Right ventricle myocardium superior (tissue), 1 donor: ENCODE measurements at places on chromosomes 11 and 22. TPM values are rescaled to one million over a fixed set of nuclear protein-coding genes. Genes with fewer than 3 reads are reported as not detected.

OR5B21 gene
- not detected for total RNA-seq

CCDC116 gene
- total RNA-seq, result 0.24 TPM

PKDREJ gene
- total RNA-seq, result 0.05 TPM

TOP3B gene
- total RNA-seq, result 9.0 TPM

LRP4 gene
- 20.3 TPM for total RNA-seq

GRK3 gene
- 3.7 TPM for total RNA-seq

LRRC32 gene
- total RNA-seq, result 30.3 TPM

OR52R1 gene
- not detected for total RNA-seq

HEPN1 gene
- not detected for total RNA-seq

AIFM3 gene
- 0.67 TPM for total RNA-seq

GLB1L3 gene
- not detected for total RNA-seq

TMPRSS5 gene
- total RNA-seq, result 1.3 TPM

MS4A1 gene
- not detected for total RNA-seq

DDX17 gene
- total RNA-seq, result 193 TPM

CPT1B gene
- 402 TPM for total RNA-seq

ARHGAP1 gene
- total RNA-seq, result 60.9 TPM

OR52A1 gene
- not detected for total RNA-seq

MB gene
- total RNA-seq, result 19,506 TPM

CASP5 gene
- not detected for total RNA-seq

OR4D5 gene
- not detected for total RNA-seq

NLRP14 gene
- not detected for total RNA-seq

SYT9 gene
- 0.13 TPM for total RNA-seq

ARHGAP20 gene
- 0.38 TPM for total RNA-seq

OR52I1 gene
- total RNA-seq, result not detected

XRCC6 gene
- total RNA-seq, result 143 TPM

FBLN1 gene
- 89.5 TPM for total RNA-seq

NLRP6 gene
- 0.11 TPM for total RNA-seq

BTBD18 gene
- not detected for total RNA-seq

MUC6 gene
- total RNA-seq, result not detected

MGAT3 gene
- total RNA-seq, result 3.9 TPM

PKP3 gene
- total RNA-seq, result 0.86 TPM

MUC5B gene
- not detected for total RNA-seq

MMP8 gene
- total RNA-seq, result not detected

NTM gene
- total RNA-seq, result 1.5 TPM

CYP2D6 gene
- not detected for total RNA-seq

MN1 gene
- total RNA-seq, result 6.3 TPM

NFAM1 gene
- 1.9 TPM for total RNA-seq

IFITM1 gene
- total RNA-seq, result 83.1 TPM

ZP1 gene
- total RNA-seq, result not detected

SOX10 gene
- 1.2 TPM for total RNA-seq

DLG2 gene
- 6.1 TPM for total RNA-seq
